Stimulated activated CD4-positive, alpha-beta T cell treated with anti-CD3 and anti-CD28 coated beads, Interleukin-1b, Interleukin-23, amount 100 ng/mL, for 48 hours (primary cell): ENCODE measurements at places on chromosomes 6 and 20.

DNA sequence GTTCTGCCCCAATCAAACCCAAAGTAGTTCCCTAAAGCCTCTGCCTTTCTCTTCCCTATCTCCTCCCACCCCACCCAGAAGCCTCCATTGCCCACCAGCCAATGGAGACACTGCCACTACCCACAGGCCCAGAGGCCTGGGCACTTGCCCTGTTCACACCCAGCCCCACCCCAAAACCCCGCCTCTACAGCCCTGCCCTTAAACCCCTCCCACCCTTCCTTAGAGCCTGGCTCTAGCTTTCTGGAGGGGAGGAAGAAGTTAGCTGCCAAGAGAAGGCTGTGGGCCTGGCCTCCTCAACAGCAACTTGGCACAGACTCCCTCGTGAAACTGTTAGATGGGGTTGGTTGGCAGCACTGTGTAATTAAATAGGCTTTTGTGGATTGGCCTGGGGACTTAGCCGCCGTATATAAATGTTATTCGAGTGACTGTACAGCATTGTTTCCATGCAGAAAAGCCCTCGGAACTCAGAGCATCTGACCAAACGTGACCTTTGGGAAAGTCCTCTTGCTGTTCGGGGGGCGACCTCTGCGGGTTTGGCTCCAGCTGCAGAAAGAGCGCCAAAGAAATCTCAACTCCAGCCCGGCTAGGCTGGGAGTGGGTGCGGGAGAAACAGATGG lies 31.4 kb downstream of the COL11A2 start:
- DNase-seq = no peak

- DNase-seq = no peak
Measured at GRCh38 chr6:125596020-125596419, 153.4 kb upstream of the HEY2 start.

GRCh38 chr20:63831993-63832686 lies 1.1 kb upstream of the ZBTB46 start:
- DNase-seq = no peak

GRCh38 chr6:97097068-97098047 lies 172.8 kb downstream of the KLHL32 start:
- DNase-seq = no peak

- no peak for DNase-seq
Measured at GRCh38 chr20:53599910-53600632, 6.4 kb upstream of the ZNF217 start.
